Mesenteric fat pad (tissue), 1 donor: ENCODE measurements at places on chromosomes 12 and 14. TPM values are rescaled to one million over a fixed set of nuclear protein-coding genes. Genes with fewer than 3 reads are reported as not detected.
A peak's percentile ranks its signal among the peaks of the same experiment; 100 is the strongest.

DNA sequence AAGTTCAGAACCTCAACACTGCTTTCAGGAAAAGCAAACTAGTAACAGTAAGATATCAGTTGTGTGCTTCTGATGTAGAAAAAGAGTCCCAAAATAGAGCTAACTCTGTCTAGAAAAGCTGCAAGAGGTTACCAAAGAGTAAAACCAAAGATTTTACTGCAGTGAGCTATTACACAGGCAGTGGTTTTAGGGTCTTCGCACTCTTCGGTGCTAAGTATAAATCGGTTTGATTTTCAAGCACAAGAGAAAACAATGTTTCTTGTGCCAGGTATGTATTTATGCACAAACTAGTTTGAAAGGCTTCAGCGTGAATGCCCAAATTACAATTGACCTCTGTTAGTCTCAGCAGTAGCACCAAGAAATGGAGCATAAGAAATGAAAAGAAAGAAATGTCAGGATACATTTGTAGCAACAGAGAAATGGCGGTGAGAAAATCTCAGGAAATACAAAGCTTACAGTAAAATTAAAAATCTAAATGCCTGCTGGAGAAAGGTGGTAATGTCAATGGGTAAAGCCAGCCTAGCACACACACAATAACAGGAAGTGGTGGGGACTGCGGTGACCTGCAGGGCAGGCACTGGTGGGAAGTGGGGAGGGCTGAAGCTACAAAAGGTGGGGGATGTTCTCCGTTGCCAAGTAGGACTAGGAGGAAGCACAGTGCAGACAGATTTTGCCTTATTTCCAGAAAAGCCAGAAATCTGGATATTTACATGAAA, 18.0 kb upstream of the DYRK2 start:
- no peak for DNase-seq

- DNase-seq = no peak
Measured at GRCh38 chr12:96314723-96315122, 85.5 kb downstream of the CDK17 start.

DNA sequence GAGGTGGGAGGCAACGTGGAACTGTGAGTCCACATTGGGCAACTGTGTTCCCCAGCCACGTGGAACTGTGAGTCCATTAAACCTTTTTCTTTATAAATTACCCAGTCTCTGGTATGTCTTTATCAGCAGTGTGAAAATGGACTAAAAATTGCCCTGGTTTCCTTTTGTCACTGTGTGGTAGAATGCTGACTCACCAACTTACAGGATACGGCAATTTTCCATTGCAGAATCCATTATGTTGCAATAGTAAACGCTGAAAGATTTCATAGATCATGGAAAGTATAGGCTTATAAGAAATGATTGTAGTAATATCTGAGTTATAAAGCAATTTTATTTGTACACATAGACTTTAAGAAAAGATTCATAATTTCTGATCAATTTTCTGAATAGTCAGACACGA, 93.0 kb downstream of the GTF2A1 start:
- DNase-seq = no peak

GRCh38 chr12:13451776-13452175, 255.2 kb downstream of the EMP1 start:
- no peak for DNase-seq

DNA sequence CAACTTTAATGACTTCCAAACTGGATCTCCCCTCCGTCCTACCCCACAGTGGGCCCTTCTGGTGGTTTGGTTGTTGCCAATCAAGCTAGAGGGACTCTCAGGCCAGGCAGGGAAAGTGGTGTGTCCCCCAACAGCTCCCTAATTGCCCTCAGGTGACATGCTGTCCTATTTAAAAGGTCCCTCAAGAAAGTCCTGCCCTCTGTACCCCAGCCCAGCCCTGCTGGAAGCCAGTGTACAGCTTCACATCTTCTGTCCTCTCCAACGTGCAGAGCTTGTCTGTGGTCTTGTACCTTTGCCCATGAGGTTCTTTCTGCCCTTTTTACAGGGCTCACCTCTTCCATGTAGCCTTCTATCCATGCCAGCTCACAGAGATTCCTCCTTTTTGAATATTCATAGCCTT, 4.2 kb downstream of the RIN3 start:
- peak; percentile 41 for DNase-seq

GRCh38 chr12:34016361-34016760, 5.9 kb upstream of the ALG10 start:
- no peak for DNase-seq

DNA sequence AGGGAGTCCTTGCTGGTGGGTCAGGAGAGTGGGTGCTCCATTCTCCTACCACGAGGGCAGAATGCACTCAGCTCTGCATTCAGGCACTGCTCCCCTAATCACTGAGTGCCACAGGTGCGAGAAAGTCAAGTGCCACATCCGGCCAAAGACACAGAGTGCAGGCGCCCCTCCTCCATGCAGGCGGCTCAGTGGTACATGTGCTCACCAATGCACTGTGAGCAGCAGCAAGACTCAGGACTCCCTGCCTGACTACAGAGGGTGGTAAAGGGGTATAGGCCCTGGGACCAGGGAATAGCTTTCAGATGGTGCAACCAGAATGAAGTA, 32.9 kb downstream of the ZFYVE21 start:
- DNase-seq = peak; percentile 68

- DNase-seq = no peak
Measured at GRCh38 chr12:11623382-11623781, 26.1 kb upstream of the ETV6 start.

GRCh38 chr14:91367173-91368171, 50.1 kb downstream of the CCDC88C start:
- DNase-seq = no peak

- DNase-seq = no peak
Measured at GRCh38 chr14:79404874-79405511, 806.3 kb downstream of the DIO2 start.

GRCh38 chr14:77580964-77581505, 35.4 kb downstream of the SPTLC2 start:
- DNase-seq = no peak

DNA sequence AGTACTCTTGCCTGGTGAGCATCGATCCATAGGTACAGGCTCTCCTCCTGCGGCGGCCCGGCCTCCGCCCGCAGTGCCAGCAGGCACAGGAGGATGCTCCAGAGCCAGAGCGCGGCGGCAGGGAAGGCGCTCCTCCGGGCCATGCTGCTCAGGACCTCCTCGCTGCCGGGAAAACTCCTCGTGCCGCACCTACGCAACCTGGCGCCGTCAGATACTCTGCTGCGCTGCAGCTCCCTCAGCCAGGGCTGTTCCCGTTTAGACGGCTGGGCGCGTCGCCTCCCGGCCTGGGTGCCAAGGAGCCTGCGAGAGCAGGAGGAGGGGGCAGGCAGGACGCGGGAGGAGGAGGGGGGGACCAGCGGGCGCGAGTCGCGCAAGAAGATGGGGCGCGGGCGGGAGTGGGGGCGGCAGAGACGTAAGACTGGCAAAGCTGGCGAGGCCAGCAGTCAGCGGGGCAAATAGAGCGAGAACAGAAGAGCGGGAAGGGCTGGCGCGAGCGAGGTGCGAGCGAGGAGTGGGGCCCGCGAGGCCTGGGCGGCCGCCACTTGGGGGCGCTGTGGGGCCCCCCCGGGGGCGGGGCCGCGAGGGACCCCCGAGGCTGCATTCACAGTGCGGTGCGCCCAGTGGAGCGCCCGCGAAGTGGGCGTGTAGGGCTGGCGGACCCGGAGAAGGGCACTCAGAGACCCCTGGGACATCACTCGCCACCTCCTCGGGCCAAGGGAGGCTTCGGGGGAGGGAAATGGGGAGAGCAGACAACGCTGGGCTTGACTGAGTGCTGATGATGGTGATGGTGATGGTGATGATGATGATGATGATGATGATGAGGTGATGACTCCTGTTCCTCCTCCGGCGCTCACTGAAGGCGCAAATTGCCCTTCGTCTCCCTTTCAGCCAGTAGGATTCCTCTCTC, at the start of gene WIF1:
TSS of gene WIF1 (minus strand) at position 257 of the 907 bp plus-strand sequence. CDS start at position 143, 114 bp downstream.
- no peak for DNase-seq

DNA sequence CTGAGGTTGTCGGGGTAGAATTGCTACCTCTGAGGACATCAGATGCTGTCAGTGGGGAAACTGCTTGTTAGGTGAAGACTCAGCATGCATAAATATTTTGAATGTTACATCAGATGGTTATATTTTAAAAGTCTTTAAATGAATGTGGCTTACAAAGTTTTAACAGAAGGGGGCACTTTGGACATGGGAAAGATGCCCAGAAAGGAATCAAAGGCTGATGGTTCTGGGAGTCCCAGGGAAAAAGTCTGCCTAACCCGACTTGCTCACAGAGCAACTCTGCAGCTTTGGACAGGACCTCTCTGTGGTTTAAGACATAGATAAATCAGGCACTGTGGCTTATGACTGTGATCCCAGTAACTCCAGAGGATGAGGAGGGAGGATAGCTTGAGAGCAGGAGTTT, 474.9 kb downstream of the ATP23 start:
- DNase-seq = no peak

GRCh38 chr12:39405580-39405979, 37.3 kb downstream of the KIF21A start:
- no peak for DNase-seq

GRCh38 chr12:106161491-106161890, 22.7 kb upstream of the NUAK1 start:
- no peak for DNase-seq

- no peak for DNase-seq
Measured at GRCh38 chr12:80860206-80860605, 77.5 kb downstream of the LIN7A start.

The SLC25A21 gene
- not detected for total RNA-seq

The CPSF2 gene
- total RNA-seq = 45.3 TPM

The KRT6C gene
- not detected for total RNA-seq

The ARMH4 gene
- 3.4 TPM for total RNA-seq

The PPM1A gene
- 58.2 TPM for total RNA-seq

The KERA gene
- total RNA-seq = not detected
